ENCODE measurements at places on chromosomes 11 and 22.

GRCh38 chr11:15483205-15483604 is 368.5 kb downstream of the INSC start:
- no peak for DNase-seq

- no peak for DNase-seq
Observed at GRCh38 chr11:94656968-94657367, 89.8 kb downstream of the PIWIL4 start.

DNA sequence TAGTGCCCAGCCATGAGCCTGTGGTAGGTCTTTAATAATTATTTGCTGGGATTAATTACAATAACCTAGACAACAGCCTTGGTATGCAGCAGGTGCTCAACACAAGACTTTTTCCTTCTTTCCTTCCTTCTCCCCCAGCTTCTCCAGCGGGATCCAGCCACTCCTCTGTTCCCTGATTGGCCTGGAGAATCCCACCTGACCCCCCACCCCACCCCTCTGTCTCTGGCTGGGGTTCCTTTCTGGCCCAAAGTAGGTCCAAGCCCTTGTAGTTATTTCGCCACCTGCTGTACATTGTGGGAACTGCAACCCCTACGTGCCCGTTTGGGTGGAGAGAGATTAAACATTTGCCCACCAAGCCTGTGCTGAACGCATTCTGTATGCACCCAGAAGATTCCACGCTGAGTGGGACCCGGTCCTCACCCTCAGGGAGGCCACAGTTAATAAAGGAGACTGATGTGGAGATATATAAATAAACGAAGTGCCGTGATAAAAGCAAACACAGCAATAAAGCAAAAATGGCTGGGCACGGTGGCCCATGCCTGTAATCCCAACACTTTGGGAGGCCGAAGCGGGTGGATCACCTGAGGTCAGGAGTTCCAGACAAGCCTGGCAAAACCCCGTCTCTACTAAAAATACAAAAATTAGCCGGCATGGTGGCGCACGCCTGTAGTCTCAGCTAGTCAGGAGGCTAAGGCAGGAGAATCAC is 32.1 kb upstream of the DGKZ start:
- DNase-seq = no peak

DNA sequence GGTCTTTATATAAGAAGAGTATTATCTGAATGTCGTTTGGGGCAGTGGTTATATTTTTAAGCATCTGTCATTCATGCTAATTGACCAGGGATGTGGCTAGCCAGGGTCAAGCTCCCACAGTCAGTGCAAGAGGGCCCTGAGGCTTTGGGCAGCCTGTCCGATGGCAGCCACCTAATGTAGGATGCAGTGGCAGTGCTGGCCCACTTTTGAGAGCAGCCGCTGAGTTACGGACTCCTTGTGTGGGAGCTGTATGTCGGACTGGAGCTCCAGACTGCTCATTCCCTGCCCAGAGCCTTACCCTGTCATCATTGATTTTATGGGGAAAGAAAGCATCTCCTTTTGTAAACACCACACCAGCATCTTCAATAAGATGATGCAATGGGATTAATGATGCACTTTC is 99.5 kb downstream of the SYT9 start:
- no peak for DNase-seq

DNA sequence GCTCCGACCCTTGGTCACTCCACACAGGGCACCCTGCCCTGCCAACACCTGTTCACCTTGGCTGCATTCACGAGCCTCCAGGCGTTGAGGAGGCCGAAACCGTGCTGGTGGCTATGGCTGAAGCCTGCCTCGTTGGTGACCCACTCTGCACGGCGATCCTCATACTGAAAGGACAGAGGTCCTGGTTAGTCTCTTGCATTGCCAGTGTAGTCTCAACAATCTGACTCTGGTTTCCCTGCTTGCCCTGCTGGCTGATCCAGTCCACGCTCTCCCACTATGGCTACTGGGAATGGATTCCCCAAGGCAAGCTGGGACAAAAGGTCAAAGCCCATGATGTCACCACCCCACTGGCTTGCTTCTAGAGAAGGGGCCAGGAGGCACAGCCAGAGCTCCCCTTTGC is 12.9 kb downstream of the PCSK7 start:
- no peak for DNase-seq

GRCh38 chr11:76663912-76664440 is 6.6 kb downstream of the LRRC32 start:
- DNase-seq = no peak

DNA sequence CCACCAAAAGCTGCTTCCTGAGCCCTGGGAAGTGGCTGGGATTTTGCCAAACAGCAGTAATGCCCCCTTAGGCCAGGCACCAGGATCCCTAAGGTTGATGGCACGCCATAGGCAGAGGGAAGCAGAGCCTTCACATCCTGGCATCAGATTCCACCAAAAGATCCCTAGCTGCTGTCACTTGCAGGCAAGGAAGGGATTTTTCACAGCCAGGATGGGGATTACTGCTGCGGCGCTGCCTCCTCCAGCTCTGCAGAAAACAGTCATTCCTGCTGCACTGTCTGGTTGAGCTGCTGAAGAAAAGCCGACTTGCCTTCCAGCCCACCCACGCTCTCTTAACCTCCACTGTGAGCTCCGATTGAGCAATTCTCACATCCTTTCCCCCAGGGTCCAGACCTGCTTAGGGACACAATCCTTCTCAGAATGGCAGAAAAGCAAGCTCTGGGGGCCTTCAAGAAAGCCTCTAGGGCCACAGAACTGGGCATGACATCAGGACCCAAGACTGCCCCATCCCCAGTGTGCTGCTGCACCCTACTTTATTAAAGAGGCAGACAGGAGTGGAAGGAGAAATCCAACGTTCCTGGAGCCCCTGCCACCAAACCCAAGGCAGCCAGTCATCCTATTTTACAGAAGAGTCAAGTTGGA is 19.9 kb downstream of the SYN3 start:
- no peak for DNase-seq

GRCh38 chr11:16572945-16573344 is 165.5 kb upstream of the C11orf58 start:
- no peak for DNase-seq

DNA sequence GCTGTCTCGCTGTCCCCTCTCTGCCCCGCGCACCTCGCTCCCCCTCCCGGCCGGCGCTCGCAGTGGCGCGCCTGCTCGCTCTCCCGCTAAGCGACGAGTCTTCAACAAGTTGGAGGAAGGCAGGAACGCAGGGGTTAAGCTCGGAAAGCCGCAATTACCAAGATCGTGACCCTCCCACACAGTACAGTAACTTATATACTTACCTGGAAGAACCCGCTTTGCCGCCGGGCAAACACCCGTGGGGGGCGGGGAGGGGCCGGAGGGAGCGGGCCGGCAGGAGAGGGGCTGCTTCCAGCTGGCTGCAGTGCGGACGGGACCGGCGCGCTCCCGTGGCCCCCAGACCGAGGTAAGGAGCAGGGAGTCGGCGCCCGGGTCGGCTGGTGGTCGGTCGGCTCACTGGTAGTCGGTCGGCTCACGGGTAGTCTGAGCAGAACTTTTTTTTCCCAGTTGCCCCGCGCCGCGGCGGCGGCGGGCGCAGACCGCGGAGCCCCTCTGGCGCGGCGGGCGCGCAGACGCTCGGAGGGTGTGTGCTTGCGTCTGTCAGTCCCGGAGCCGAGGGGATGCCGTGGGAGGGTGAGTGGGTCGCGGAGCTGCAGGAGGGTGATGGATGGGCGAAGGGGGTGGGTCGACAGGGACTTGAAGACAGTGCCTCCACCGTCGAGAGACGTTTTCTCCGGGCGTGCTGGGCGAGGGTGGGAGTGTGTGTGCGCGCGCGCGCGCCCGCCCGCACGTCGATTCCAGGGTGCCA is 101.2 kb upstream of the HSD17B12 start:
- DNase-seq = no peak

GRCh38 chr11:35144136-35144741 is 5.3 kb downstream of the CD44 start:
- no peak for DNase-seq

DNA sequence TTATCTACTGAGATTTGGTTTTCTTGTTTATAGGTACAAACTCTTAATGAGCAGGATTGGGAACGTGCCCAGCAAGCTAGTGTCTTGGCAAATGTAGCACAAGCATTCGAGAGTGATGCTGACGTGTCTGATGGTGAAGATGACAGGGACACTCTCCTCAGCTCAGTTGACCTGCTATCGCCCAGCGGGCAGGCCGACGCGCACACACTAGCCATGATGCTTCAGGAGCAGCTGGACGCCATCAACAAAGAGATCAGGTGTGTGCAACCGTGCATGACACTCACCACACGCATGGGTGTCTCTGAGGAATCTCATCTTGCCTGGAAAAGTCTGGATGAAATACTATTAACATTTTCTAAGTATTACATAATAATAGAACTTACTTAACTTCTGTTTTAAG is 54.7 kb upstream of the CTTN start:
- peak; percentile 78 for DNase-seq

- no peak for DNase-seq
Observed at GRCh38 chr22:43811777-43812148, 342 bp downstream of the EFCAB6 start.

- no peak for DNase-seq
Observed at GRCh38 chr11:17812865-17813187, 78.2 kb downstream of the KCNC1 start.

DNA sequence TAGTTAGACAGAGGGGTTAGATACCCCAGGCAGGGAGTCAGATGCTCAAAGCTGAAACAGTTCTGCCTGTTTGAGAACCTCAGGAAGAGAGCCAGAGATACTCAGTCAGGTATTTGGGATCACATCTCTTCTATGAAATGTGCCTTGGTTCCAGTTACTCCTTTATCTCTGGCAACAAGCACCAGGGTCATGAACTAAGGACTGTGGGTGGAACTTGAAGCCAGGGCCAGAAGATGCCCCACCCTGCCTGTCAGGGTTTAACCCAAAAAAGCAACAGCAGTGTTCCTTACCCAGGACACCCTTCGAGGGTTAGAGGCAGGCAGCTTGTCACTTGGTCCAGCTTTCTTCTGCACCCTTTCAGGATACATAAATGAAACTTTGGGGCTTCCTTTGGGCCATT is 15.0 kb upstream of the WT1 start:
- no peak for DNase-seq

GRCh38 chr11:112837162-112837826 is 123.9 kb upstream of the NCAM1 start:
- peak; percentile 16 for DNase-seq

- no peak for DNase-seq
Observed at GRCh38 chr22:25540166-25540907, 24.1 kb upstream of the GRK3 start.

GRCh38 chr11:93986716-93987115 is 34.4 kb upstream of the HEPHL1 start:
- no peak for DNase-seq

DNA sequence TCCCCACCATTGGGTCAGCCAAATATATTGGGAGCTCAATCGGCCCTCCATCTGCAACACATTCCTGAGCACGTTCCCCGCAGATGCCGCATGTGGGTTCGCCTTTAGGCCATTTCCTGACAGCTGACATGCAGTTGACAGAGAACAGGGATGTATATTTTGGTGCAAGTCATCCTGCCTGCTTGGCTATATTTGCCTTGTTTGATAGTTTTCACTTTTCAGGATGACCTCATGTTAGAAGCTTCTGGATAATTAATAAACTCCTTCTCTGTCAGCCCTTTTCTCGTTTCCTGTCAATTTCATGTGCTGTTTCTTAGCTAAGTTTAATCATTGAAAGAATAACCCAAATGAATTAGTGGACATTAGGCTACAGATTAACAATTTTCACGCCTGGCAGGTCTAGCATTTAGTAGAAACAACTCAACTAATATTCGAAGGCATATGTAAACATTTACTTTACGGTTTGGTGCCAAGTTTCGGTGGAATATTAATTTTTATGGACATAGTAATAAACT is 105.8 kb upstream of the SLC5A12 start:
- no peak for DNase-seq

GRCh38 chr11:117918366-117919255 is 10.6 kb downstream of the TMPRSS13 start:
- DNase-seq = no peak

DNA sequence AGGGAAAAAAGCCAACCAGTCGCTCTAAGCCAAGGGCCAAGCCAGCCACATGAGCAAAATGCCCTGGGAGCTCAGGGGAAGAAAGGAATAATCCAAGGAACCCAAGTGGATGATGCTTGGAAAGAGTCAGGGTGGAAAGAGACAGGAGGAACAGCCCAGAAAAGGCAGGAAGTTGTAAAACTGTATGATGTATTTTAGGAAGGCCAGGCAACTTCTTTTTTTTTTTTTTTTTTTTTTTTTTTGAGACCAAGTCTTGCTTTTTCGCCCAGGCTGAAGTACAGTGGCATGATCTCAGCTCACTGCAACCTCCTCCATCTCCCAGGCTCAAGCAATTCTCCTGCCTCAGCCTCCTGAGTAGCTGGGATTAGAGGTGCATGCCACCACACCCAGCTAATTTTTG is 1.6 kb downstream of the LGALS12 start:
- DNase-seq = no peak

GRCh38 chr11:97972731-97973130 is 1048.0 kb upstream of the CNTN5 start:
- no peak for DNase-seq

- no peak for DNase-seq
Observed at GRCh38 chr11:118050208-118050891, 26.5 kb upstream of the TMPRSS4 start.

- no peak for DNase-seq
Observed at GRCh38 chr11:66123902-66124301, 53.8 kb downstream of the PACS1 start.

GRCh38 chr11:119685111-119685746 is 43.8 kb downstream of the NECTIN1 start:
- no peak for DNase-seq

DNA sequence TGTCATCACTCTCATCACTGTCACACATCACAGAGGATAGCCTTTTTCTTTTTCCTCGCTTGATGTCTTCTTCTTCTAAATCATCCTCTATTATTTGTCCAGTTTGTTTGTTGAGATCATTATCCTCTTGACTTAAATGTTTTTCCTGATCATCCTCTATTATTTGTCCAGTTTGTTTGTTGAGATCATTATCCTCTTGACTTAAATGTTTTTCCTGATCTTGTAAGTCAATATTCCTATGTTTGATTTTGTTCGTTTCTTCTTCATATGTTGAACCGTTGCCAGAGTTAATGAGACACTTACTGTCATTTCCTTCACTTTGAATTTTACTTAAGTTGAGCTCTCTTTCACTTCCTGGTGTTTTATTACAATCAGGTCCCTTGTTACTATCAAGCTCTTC is 5.6 kb downstream of the CCDC82 start:
- peak; percentile 3 for DNase-seq

DNA sequence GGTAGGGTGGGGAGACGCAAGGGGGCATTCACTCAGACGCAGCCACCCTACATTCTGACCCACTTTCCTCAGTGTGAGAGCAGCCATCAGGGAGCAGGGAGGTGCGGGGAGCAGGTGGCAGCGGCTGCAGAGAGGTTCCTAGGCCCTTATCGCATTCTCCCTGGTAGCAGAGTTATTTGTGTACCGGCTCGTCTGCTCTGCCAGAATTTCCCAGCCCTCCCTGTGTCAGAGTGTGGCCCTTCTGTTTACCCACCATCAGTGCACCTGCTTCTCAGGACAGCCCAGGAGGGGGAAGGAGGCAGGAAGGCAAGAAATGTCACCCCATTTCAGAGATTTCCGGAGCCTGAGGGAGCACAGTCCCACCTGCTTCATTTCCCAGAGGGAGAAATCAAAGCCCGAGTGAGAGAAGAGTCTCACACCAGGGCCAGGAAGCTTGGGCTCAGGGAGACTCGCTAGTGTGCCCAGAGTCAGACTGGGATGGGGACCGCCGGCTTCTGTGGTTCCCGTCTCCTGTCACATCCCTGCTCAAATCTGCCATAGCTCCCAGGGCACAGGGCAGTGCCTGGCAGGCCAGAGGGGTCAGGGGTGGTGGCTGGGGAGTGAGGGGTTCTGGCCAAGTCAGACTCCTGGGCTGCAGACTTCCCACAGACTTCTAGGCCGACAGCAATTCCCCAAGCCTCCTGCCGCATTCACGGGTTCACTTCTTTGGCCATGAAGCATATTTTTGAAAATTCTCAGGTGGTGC is 49.7 kb downstream of the ARRB1 start:
- peak; percentile 17 for DNase-seq

All from NCI-H510A (cell line).